ENCODE measurements at places on chromosomes 3 and 15.

DNA sequence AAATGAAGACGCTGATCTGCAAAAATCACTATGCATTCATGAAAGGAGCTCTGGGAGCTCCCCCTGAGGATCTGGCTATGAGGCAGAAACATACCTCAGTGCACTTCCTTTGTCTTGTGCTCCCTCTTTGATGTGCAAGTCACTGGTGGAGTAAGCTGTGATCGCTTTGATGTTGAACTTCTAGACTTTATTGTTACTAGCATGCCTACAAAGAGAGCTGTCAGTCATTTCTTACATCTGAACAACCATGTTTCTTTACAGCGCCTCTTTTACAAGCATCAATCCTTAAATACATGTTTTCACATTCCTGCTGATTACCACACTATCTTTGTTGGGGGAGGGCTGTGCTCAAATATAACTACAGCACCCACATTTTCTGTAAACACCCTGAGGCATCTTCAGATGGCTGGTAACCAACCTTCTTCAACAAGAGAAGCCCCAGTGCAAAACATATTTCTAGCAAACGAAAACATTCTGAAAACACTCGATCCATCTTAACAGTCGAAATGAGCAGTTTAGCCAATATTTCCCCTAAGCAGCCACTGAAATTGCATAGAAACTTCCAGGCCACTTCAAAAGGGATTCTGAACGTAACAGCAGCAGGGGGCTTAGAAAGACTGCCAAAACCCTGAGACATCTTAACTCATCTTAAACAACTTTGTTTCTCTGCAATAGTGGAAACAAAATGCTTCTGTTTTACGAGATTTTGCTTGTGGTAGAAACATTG is 101.9 kb upstream of the ICE2 start:
- no peak for DNase-seq

- DNase-seq, result no peak
Observed at GRCh38 chr3:50612970-50613846, 1.6 kb upstream of the CISH start.

GRCh38 chr15:67212684-67213367 is 41.6 kb downstream of the AAGAB start:
- DNase-seq, result no peak

DNA sequence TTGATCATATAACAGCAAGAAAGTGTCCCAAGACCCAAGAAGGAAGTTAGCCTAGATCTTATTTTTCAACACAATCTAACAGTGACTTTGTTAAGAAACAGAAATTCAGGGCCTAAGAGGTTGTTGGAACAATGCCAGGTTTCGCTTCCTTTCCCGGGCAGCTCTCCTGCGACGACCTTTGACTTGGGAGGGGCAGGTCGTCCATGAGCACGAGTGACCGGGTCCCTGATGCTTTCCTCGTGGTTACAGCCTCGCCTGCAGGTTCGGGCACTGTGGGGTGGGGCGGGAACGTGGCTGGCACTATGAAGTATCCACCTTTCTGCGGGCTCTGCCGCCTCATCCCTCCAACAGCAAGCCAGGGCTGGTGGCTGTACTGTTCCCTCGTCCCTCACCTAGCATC is 90.1 kb upstream of the RGMA start:
- no peak for DNase-seq

DNA sequence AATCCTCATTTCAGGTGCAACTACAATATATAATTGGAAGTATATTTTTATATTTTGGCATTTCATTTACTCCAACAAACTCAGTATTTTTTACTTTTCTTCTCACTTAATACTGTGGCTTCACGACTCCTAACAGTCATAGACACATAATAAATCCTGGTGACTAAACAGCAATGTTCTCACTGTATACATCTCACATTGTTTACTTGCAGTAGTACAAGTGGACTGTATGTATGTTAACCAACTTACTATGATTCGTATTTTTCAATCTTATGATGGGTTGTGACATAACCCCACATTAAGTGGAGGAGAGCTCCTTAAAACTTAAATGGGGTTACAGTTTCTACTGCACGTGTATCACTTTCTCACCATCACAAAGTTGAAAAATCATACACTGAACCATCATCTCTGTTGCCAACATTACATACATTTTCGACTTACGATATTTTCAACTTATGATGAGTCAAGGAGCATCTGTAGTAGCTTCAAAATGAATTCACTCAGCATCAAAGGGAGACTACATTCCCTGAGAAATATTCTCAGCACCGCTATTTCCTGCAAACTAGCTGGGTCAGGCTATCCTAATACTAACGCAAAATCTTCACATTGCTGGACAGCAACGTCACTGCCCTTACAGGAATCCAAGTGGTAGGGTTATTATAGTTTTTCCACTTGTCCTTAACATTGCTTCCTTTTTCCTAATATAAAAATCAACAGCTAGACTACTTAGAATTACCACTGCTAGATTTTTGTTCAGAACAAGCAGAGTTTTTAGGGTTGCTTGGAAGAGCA is 7.3 kb downstream of the ADAM10 start:
- DNase-seq, result no peak

All from NCI-H526 treated with DMSO at 0.1 percent for 48 hours (cell line).